ENCODE measurements at places on chromosomes 12 and 14.

- DNase-seq = no peak
These were observed 77.2 kb downstream of the C2CD5 start for GRCh38 chr12:22467190-22467589.

GRCh38 chr12:55733021-55733555 lies 4.3 kb upstream of the CD63 start:
- DNase-seq = no peak

- DNase-seq = no peak
These were observed 98.3 kb downstream of the AVPR1A start for GRCh38 chr12:63052696-63053095.

DNA sequence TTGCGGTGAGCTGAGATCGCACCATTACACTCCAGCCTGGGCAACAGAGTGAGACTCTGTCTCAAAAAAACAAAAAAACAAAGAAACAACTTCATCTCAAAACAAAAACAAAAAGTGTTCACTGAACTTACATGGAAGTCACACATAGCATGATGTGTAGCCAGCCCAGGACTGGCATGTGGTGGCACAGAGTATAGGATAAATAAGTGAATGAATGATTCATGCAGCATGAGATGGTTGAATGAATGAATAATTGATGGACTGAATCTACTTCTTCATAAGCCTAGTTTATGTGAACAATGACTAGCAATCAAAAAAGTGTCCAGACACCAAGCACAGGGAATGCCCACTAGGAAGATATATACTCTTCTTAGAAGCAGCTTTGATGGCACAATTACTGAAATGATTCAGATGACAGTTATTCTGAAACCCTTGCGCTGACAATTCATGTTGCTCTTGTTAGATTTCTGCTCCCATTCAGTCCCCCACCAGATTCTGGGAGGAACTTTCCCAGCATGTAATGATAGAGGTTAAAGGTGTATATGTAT lies 31.6 kb upstream of the SERPINA6 start:
- no peak for DNase-seq

DNA sequence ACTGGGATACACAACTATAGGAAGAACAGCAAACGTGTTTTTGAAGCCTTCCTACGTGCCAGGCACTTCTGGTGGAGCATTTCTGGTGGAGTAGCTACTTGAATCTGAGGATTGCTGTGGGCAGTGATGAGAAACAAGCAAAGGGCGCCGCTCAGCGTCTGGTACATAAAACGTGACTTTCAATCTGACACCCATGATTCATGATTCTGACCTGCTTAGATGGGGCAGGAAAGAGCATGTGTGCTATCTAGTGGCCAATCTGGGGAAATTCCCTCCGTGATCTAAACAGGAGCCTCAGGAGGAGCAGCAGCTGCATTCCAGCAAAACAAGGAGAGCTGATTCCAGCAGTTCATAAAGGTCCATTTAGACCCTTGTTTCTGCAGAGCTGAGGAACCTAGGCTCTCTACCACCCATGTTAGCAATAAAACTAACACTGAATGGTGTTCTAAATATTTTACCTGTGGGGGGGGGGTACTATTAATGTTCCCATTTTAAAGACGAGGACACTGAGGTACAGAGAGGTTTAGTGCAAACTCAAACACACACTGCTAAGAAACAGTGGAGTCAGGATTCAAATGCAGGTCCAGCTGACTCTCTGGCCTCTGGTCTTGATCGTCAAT lies 37.8 kb downstream of the PAH start:
- no peak for DNase-seq
